Stimulated activated CD8-positive, alpha-beta memory T cell treated with anti-CD3 and anti-CD28 coated beads, Interleukin-4, amount 100 ng/mL, for 4 hours (primary cell): ENCODE measurements at places on chromosomes 7 and 10.

GRCh38 chr10:60943316-60944057 is 498 bp downstream of the RHOBTB1 start:
- no peak for DNase-seq

DNA sequence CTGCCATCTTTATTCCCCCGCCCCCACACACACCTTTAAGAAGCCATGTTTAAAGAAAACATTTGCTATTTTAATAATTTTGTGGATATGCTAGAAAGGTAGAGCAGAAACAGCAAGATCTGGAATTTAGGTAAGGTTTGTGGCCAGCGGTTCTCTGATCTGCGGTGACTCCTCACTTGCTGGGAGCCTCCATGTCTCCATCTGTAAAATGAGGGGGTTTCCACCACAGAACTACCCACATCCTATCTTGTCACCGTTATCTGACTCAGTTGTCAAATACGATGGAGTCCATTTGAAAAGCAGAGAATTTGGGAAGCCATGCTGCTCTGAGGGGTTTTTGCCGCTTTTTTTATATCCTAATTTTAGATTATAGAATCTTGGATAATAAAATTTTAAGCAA is 23.3 kb downstream of the MACC1 start:
- no peak for DNase-seq

GRCh38 chr7:78081888-78082287 is 283.3 kb downstream of the PHTF2 start:
- DNase-seq, result no peak

DNA sequence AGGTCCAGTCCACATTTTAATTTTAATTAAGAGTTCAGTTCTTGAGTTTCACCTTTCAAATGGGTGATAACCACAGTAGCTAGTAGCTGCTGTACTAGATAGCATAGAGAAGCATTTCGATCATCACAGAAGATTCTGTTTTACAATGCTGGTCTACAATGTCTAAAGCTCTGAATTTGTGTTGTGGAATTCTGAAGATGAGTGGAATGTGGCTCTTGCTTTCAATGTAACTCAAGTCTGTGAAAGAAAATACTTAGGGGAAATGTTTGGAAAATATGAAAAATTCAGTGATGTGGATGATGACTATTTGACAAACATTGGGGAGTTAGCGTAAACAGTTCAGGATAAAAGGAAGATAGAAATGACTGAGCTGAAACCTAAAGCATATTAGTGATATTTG is 139.4 kb downstream of the GNAT3 start:
- DNase-seq, result no peak

- DNase-seq, result no peak
Measured at GRCh38 chr7:35536396-35536826, 158.5 kb downstream of the HERPUD2 start.

DNA sequence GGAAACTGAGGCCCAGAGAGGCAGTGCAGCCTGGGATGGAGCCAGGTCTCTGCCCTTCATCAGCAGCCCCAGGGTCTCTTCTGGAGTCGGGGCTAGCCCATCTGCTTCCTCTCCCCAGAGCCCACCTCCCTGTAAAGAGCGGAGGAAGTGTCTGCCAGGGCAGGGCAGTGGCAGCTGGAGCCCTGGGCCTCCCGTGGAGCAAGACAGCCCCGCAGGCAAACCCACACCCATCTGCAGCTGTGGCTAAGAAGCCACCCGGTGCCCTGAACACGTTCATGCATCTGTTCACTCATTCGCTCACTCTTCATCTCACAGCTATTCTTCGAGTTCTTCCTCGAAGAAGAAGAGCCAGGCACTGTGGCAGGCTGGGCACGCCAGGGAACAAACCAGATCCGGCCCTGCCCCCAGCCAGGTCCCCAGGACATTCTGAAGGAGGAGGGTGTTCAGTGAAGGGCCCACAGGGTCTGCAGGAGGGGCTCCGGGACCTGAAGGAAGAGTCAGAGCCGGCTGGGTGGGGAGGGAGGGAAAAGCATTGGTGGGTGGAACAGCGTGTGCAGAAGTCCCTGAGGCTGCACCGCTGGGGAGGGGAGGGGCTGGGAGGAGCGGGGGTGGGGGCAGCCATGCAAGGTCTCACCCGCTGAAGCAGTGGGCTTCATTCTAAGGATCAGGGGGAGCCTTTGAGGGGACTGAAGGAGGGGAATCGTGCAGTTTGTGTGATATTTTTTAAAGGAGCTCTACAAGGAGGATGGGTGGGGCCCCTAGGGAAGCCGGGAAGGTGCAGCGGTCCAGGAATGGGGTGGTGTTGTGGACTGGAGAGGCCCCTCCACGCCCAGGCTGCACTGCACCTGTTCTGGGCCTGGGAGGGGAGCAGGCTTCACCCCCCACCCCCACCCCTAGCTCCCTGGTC is 99.1 kb downstream of the UNCX start:
- no peak for DNase-seq

DNA sequence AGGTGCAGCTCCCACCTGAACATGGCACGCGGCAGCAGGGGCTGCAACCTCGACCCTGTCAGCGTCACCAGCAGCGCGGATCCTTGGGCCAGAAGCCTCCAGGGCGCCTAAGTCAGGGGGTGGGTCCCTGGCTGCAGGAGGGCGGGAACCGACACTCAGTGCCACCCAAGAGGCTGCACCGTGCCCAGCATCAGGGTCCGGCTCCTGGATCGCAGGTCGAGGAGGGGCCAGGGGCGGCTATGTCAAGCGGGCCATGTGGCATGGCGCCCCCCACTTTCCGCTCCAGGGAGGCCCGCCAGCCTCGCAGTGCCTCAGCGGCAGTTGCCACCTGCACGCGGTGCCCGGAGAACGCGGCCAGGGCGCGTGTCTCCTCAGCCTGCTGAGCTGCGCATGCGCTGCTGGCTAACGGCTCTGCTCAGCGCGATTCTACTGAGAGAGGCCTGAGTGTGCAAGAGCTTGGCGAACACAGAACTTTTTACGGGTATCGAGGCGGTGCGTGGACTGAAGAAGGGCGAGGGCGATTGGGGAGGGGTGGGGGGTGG is at the start of gene ANKRD30A:
Gene ANKRD30A, plus strand, starts transcription at position 408 of the 542 bp plus-strand sequence. CDS start 190 bp downstream, outside the sequence.
- no peak for DNase-seq

DNA sequence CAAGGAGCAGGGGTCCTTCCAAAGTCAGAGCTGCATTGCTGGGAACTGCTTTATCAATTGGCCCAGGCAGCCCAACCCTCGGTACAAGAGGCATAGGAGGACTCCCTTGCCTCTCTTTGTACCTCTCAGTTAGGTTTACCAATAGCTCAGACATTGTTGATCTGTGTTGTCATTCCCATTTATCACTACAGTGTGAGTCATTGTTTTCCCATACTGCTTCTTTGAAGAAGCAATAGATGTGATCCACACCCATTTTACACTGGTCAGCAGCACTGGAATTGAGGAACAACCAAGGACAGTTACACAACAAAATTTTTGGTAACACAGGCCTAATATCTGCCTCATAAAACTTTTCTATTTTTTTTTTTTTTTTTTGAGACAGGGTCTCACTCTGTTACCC is 307.2 kb downstream of the SNX13 start:
- no peak for DNase-seq

DNA sequence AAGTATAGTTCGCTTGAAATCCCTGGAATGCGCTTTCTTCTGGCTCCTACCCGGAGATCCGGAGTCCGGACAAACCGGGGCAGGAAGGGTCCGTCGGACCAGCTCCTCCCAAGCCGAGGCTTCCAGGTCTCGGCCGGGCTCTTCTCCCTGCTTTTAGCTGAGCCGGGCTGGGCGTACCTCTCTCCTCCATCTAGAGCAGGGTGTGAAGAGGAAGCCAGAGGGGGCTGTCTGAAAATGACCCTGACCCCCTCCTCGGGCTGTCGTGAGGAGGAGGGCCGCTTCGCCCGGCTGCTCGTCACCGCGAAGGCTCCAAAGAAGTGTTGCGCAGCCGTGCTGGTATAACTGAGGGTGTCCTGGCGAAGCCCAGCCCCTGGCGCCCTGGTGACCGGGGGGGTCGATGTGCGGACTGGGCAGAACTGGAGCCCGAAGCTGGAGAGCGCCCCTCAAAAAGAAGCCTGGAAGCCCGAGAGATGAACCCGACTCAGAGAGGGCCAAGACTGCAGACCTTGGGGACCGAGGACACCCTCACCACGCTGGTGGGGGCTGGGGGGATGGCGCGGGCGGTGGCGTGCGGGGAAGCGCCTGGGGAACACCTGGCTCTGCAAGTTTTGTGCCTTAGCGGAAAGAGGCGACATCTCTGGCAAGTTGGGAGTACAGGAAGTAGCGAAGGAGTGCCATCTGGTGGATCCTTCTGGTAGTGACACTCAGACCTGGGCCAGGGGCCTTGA is 5.7 kb downstream of the KAZALD1 start:
- peak; percentile 47 for DNase-seq

DNA sequence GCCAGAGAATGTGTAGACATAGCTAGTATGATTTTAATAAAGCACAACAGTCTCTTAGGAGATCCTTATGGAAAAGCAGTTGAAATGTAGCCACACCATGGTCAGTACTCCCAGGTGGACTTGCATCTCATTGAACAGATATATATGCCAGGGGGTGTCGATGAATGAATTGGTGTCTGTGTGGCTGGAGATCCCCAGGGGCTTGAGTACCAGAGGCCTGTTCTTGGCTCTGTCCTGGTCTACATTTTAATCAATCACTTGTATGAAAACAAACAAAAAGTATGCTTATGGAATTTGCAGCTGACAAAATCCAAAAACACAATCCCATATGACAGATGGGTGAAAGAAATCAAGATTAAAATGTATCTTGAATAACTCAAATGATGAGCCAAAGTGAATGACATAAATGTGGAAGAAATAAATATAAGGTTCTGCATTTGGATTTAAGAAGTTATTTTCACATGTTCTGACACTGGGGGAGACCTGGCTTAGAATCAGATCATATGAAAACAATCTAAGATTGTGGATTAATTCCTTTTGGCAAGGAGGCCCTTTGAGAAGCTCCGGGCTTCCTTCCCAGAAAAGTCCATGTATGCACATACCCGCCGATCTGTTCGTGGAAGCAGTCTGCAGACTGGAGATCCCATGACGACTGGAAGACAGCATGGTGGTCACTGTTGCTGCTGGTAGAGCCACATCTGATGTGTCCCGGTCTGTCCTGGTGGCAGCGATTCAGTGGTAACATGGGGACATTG is 15.6 kb downstream of the CLEC2L start:
- DNase-seq, result no peak
